CD4-positive, alpha-beta T cell treated with Interleukin-17A for 4 hours (primary cell): ENCODE measurements at places on chromosomes 1 and 21.
A peak's percentile ranks its signal among the peaks of the same experiment; 100 is the strongest.

GRCh38 chr1:26913754-26914619 is at the start of gene NR0B2:
TSS of gene NR0B2 (minus strand) at chr1:26913975. CDS start at chr1:26913940, 35 bp downstream.
- no peak for DNase-seq

- no peak for DNase-seq
Observed at GRCh38 chr21:33096426-33096825, 26.5 kb downstream of the OLIG1 start.

DNA sequence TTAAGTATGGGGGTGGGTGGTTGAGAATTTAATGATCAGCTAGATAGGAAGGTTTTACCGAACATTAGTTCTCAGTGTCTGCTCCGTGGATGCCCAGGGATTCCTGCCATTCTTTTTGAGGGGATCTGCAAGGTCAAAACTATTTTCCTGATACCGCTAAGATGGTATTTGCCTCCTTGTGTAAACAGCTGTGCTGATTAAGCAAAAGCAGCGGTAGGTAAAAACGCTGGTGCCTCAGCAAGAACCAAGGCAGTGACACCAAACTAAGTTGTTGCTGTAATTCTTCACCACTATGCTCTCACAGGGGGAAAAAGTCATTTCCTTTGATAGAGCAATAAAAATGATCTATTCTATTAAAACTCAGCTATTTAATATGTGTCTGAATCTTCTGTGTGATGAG is 229.0 kb downstream of the FMN2 start:
- no peak for DNase-seq

- DNase-seq: no peak
Observed at GRCh38 chr1:166960858-166961474, 14.4 kb downstream of the ILDR2 start.

GRCh38 chr1:90795431-90795830 is 78.3 kb upstream of the BARHL2 start:
- no peak for DNase-seq

DNA sequence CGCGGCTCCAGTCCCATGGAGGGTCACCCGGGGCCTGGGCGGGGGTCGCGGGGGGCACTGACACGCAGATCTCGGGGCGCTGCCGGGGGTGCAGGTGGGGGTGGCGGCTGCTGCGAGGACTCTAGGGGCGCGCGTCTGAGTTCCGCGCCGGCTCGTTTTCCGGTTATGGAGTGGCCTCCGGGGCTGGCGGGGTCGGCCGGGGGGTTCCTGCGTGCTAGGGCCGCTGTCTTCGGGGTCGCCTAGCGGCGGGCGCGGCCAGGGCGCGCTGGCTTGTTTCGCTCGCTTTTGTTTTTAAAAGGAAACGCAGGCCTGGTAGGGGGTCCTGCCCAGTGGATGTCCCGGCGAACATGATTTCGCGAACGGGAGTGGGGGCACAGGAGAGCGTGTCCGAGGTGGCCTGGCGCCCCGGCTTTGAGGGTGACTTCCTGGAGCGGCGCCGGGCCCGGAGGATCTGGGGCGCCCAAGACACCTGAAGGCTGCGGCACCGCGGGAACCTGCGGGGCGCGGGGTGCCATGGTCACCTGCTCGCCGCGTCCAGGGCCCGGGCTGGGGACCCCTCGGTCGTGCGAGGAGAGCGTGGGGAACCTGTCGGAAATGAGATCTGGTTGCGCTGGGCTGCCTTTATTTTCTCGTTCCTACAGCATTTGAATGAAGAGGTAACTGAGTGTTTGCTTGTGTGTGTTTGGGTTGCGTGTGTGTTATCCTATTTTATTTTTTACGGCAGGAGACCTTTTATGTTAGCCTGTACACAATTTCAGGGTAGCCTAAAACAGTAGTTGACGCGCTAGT is 618 bp downstream of the ETS2 start:
- DNase-seq: peak; percentile 53

DNA sequence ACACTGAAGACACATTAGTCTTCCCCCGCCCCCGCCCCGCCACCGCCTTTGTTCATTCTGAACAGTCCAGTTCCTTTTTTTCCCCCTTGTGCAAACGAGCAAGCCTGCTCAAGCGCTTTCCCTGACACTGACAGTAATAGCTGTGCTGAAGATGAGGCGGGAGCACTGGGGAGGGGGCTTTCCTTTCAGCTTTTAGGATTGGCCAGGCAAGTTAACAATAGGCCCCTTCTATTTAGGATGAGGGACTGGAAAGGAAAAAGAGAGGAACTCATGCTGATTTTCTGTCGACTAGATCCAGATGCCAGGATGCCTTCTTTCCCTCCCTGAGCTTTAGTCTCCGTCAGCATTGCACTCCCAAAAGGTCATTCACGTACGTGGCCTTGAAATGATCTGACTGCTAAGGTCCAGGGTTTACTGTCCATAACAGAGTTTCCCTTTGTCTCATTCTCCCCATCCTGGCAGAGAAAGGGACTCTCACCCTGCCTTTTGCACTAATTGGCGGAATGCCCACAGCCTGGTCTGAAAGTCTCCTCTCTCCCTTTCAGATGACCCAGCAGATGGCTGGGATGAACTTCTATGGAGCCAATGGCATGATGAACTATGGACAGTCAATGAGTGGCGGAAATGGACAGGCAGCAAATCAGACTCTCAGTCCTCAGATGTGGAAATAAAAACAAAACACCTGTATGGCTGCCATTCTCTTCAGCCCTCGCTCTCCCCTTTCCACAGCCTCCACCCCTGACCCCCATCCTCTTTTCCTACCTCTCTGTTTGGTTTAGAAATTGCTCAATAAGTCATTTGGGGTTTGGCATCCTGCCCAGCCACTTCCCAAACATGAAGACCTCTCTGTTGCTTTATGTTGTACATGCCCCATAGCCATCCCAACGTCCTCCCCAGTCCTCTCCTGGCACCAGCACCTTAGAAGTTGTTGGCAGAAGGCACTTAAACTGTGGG is 28.6 kb upstream of the ZFP69B start:
- no peak for DNase-seq

GRCh38 chr1:17991996-17992395 is 115.6 kb upstream of the IGSF21 start:
- DNase-seq: no peak

DNA sequence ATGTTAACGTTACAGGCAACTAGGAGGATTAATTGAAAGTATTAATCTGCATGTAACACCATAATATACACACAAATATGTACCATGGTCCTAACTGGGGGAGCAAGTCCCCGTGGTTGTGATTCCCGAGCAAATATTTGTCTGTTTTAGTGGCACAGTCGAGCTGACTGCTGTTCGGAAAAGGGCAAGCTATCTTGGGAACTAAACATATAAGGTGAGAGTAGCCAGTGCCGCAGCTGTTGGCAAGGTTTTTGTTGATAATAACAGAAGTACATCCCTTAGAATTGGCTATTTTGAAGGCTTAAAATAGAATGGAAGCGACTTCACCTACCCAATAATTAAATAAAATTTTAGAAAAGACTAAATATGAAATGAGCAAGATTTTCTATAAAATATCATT is 45.5 kb downstream of the UCHL5 start:
- DNase-seq: no peak

- no peak for DNase-seq
Observed at GRCh38 chr1:221454096-221454495, 287.8 kb downstream of the DUSP10 start.

- no peak for DNase-seq
Observed at GRCh38 chr21:31012133-31013089, 25.9 kb downstream of the KRTAP19-8 start.

DNA sequence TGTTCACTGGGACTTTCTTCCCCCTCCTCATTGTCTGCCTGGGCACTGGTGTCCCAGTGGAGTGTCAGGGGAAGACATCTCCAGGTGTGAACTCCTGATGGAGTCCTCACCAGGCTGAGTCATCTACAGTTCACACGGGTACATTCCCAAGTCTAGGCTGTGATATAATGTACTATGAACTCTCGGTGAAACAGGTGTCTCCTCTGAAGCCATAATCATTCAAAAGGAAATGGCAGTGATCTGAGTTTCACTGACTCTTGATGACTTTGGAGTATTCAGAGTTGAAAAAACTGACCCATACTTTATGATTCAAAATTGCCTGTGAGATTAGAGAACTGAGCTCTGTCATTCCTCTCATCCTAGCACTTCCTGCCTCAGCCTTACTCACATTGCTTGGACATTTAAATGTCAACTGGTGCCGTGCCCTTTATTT is 9.1 kb downstream of the LAMC2 start:
- no peak for DNase-seq

GRCh38 chr1:44575396-44575795 is 98.9 kb downstream of the TMEM53 start:
- DNase-seq: no peak

GRCh38 chr1:155892796-155893195 is 18.4 kb downstream of the RIT1 start:
- DNase-seq: no peak

DNA sequence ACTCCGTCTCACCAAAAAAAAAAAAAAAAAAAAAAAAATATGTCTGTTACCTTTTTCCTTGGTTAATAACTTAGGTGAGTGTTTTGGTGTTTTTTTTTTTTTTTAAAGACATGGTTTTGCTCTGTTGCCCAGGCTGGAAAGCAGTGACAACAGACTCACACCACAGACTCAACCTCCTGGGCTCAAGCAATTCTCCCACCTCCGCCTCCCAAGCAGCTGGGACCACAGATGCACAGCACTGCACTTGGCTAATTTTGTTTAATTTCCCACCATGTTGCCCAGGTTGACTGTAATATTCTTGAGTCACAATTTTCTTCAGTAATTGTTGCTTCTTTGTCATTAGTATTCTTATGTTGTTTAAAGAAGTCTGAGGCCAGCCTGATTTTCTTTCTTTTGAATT is 149.2 kb upstream of the SYT6 start:
- no peak for DNase-seq

DNA sequence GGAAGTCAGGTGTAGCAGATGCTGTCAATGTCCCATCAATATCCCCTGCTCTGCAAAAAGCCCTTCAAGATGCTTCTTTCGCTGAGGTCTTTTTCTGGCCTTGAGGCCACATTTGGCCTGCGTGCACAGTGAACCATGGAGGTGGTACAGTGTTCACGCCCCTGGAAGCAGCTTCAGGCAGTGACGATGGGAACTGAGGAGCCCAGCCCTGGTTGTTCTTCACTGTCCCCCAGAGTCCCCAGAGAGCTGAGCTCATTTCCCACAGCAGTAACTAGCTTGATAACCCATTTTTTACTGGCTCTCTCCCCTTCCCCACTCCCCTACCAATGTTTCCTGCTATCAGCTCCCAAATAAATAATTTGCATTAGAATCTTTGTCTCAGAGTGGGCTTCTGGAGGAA is 76.5 kb downstream of the OLIG1 start:
- no peak for DNase-seq

DNA sequence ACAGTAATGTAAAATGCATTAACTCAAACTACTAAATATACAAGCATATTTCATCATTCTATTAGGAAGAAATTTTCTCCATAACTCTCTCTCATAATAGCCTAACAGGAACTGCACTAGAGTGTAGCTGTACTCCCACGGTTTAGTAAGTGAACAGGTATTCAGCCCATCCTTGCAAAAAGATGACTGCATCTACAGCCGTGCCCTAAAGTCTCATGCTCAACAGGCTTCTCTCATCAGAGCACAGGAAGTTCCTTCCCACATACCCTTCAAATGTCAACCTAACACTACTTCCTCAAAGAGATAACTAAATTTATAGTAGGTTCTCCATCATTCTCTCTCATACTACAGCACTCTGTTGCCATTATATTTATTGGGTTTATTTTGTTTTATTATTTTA is 251.6 kb downstream of the AKT3 start:
- DNase-seq: peak; percentile 48

DNA sequence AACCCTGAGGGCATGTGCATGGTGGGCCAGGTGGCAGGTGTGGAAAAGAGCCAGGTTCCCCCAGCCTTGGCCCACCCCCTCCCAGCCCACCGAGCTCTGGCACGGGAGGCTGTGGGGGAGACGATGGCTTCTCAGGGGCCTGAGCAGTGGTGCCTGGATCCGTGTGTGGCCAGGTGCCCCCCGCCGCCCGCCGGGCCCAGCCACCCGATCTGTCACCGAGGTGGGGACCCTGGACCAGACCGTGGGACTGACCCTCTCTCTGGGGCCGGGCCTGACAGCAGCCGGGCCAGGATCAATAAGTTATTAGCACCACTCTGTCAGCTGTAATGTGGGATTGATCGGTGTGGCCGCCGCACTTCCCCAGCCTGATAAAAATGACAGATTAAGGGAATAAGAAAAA is 13.8 kb downstream of the SAMD11 start:
- no peak for DNase-seq

DNA sequence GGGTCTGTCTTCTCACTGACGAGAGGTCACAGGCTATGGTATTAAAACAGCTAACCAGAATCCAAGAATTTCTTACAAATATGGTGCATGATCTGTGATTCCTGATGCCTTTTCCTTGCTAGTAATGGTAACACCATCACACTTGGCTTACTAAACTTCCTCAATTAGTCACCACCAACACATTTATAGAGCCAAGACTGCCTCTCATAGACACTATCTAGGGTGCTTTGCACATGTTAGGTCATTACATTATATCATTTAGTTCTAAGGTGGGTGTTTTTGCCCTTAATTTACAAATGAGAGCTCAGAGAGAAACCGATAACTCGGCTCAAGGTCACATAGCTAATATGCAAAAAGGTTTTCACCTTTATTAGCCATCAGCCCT is 8.7 kb downstream of the KIF21B start:
- DNase-seq: no peak

DNA sequence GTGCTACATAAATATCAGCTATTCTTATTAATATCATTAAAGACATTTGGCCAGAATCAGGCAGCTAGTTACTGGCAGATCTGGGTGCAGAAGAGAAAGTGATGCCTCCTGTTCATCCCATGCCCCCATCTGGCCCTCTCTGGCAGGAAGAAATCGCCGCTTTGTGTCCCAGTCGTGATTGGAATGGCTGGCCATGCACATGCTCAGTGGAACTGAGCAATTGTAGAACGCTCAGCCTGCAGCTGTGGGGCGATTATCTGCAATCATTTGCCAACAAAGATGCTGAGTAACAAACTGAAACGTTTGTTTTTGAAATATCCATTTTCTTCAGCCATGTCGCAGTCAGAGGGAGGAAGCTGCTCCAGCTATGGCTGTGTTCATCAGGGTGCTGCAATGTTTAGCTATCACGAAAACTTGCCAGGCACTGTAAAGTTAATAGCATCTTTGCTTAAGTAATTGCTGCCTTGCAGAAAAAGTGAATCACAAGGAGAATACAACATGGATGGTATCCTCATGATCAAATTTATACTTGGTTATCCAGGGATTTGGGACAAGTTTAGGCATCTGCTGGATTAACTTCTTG is 36.5 kb downstream of the NGF start:
- no peak for DNase-seq

DNA sequence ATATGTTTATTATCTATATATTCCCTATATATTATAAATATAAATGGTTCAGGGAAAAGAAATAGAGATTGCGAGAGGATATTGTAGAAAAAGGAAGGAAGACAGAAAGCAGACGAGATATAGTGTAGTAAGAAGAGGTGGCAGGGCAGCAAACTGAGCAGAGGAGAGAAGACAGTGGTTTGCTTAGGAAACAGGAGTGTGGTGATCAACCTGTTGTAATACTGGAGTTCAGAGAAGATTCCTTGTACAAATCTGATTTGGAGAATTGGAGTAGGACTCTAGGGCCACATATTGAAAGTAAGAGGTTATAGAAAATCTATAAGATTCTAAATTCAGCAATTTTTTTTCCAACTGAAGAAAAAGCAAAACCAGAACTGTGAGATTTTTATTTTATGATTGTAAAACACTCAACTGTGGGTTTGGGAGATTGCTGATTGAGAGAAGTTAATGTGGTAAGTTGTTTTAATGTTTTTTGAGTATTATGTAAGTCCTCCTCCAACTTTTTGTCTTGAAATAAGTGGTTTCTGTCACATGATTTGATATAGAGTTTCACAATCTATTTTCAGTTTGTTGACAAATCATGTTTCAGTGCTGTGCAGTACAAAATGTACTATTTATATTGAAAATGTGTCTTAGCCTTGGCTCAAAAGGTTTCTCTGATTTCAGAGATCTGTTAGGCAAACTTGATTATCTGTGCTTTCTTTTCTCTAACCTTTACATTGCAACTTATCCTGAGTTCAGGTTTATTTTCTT is 9.6 kb upstream of the AMY2B start:
- no peak for DNase-seq
